GM06990 (cell line): ENCODE measurements at places on chromosomes 3 and 15.

GRCh38 chr3:29486096-29486495 is 205.2 kb downstream of the RBMS3 start:
- no peak for DNase-seq

DNA sequence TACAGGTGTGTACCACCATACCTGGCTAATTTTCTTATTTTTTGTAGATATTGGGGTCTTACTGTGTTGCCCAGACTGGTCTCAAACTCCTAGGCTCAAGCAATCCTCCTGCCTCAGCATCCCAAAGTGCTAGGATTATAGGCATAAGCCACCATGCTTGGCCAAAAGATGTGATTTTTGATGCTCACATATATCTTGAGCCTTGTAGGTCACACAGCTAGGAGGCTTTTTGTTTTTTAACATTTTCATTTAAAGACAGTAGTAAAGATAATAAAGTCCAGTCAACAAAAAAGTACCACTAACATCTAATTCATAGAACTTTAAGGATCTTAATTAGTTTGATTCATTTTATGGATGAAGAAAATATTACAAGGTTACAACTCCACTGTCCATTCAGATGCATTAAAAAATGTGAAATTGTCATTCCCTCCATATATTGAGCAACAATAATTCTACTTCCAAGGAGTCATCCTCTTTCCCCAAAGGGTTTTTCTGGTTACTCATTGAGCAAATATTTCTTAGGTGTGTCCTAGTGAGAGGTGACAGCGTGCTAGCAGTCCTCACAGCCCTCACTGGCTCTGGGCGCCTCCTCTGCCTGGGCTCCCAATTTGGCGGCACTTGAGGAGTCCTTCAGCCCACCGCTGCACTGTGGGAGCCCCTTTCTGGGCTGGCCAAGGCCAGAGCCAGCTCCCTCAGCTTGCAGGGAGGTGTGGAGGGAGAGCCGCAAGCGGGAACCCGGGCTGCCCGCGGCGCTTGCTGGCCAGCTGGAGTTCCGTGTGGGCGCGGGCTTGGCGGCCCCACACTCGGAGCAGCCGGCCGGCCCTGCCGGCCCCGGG is 8.3 kb upstream of the TASOR start:
- no peak for DNase-seq

DNA sequence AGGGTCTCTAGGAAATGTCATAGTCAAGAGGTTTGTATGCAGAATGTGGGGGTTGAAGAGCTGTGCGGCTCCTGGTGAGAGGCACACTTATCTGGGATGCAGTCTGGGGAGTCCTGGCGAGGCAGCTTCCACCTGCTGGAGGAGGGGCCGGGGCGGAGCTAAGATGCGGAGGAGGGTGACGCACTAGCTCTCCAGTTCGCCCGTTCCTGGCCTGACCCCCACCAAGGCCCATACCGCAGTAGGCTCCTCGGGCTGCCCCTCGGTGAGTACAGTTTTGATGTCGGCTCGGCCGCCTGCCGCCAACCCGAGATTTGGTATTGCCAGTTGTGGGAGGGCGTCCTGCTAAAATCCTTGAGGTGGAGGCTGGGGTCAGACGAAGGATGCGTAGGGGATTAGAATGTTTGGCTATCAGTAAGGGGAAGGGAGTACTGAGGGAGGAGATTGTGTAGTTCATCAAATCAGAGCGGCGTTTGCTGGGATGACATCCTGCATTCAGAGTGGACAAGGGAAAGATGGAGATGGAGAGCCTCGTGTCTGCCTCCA is at the start of gene SCG5:
SCG5 (plus strand) TSS at position 194 of the 543 bp plus-strand sequence. CDS start 1,883 bp downstream, outside the sequence.
- DNase-seq = no peak

DNA sequence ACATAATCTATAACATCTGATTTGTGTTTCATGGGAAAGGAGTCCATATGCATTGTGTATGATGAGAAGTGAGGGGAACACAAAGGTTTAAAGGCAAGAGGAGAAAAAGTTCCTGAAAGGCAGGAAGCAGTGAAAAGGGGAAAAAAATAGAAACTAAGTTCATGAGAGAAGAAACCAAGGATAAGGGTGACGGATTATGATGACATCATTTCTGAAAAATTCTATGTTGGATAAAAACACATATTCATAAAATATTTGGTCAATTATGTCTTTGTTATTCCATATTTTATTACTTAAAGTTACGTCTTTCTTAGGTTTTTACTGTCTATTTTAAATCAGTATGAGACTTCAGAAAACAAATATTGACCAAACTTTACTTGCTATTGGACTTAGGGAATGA is 48.6 kb upstream of the CP start:
- no peak for DNase-seq

DNA sequence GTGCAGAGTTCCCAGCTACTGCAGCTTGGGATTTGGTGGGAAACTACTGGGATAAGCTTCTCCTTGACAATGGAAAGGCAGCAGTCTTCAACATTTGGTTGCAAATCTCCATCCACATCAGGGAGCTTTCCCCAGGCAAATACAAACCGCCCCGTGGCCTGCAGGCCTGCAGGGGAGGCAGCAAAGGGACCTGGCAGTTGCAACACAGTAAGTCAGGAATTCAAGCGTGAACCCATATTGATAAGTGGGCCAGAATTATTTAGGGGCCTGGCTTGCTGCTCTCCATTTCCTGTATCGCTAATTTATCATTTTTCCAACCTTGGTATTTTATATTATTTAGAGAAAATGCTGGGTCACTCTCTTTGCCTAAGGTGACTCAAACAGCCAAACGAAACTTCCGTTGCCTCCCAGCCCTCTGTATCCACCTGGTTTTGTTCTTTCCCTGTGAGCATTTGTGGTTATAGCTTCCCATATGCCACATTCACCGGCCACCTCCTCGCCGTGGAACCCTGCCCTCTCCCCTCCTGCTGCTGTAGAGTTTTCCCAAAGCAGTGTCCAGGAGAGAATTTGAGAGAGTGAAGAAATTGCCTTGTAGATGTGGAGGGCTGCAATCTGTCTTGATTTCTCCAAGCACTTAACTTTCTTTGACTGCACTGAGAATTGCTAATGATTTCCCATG is 34.8 kb downstream of the B3GALNT1 start:
- DNase-seq = no peak

DNA sequence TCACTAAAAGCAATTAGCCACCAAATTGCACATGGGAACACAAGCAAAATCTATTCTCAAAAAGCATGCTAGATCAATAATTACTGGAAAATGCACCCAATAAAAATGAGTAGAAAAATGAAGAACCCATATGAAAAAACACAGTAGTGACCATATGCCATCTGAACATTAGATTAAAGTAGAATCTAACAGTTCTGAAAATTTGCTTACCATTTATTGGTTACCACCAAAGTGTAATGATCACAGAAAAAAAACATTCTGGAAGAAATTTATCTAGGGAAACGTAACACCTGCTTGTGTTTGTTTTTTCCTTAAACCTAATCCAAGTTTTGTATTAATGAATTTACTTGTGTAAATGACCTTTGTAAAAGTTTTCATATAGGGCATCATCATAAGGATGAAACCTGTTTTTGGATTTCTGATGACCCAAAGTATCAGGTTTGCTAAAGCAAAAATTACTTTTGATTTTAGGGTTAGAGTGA is 37.6 kb upstream of the AADAC start:
- no peak for DNase-seq

DNA sequence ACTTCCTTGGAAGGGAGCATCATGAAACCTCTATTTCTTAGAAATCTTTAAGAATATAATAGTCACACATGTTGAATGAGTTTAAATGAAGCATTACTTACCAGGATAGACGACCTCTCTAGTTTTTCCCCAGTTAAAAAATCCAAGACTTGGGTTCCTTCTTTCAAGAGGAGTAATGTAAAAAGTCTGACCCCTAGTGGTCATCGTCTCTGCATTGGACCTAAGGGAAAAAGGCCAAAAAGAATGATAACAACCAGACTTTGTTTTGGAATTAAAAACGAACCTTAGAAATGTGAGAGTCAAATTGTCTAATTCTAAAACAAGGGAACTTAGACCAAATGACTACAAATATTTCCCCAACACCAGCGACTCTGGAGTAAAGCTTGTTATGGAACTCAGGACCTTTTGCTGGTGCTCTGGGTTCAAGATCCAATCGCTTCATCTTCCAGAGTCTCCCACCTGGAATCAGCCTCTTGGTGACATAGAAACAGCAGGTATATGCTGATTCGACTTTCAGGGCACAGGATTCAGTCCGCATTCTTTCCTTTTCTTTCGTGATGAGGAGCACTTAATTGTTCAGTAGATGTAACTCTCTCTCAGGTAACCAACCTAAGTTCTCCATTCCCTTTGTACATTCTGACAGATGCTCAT is 214.8 kb upstream of the TPRG1 start:
- no peak for DNase-seq

DNA sequence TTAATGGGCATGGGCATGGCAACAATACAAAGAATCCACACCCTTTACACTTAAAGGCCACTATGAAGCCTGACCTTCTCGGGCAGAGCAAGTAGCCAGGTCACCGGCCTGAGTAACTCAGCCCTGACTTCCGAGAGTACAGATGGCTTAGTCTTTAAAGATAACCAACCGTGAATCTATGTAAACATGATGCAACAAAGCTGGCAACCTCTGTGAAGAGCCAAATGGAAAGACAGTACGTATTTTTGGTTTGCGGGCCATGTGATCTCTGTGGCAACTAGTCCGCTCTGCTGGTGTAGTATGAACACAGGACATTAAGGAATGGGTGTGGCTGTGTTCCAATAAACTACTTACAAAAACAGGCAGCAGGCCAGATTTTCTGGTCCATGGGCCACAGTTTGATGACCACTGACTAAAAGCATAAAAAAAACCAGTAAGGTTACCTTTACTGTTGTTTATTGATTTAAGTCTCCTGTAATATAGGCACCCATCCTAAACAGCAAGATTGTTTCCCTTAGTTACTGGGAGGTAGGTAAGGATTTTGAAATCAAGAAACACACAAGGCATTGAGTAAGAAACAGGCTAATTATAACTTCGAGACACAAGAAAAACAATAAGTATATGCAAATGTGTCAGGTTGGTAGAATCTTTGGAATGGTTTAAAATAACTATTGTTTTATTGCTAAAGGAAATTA is 14.5 kb downstream of the RIOX2 start:
- no peak for DNase-seq

DNA sequence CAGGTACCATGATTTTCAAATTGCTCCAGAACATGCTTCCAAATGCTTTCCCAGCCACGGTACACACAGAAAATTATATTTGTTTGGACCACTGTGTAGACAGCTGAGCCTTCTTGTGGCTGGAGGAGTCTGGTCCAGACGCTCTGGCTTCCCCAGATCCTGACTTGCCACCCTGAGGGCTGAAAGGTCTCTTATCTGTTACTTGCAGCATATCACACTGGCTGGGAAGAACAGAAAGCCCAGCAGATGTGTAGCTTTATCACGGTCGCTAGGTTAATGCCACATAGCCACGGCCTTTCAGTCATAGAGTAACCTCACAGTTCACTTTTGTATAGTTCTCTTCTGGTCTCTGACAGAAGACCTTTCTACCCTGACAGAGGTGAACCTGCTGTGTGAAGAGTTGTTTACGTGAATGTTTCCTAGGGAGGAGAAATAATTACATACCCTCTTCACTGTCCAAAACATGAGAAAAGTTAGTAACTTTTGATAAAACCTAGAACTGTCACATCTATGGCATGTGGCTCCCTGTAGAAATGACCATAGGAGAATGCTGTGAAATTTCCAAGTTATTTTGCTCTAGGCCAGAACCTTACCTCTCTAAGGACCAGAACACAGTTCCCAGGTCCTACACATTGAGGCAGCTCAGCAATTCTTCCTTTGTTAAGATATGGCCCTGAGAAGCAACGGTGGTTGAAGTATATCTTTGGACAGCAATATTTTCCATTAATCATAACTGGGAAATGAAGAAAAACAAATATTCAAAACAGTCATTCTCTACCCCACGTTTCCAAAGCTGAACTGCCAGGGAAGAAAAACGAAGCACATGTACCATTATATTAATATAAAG is 15.8 kb upstream of the STIMATE start:
- DNase-seq = no peak

DNA sequence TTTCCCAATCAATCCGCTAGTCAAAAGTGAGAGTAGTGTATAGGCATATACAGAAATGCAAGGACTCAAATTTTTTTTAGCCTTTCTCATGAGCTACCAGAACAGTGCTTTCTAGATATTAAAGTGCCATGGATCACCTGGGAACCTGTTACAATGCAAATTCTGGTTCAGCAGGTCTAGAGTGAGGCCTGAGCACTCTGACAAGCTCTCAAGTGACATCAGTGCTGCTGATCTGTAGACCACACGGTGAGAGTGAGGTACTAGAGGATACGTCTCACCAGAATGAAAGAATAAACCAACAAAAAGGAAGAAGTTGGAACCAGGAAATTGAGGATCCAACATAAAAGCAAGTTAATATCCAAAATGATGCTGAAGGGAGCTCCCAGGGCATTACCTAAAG is 16.0 kb upstream of the PLA2G4D start:
- no peak for DNase-seq

- DNase-seq = no peak
These were observed at the start of gene ZDHHC19 for GRCh38 chr3:196210673-196211556. Gene ZDHHC19, minus strand, starts transcription at chr3:196211400. Its CDS starts 85 bp downstream, at chr3:196211315.

- DNase-seq = no peak
These were observed 11.7 kb upstream of the BTBD1 start for GRCh38 chr15:83078712-83079111.

GRCh38 chr3:16936233-16936632 is 51.5 kb downstream of the PLCL2 start:
- DNase-seq = no peak

DNA sequence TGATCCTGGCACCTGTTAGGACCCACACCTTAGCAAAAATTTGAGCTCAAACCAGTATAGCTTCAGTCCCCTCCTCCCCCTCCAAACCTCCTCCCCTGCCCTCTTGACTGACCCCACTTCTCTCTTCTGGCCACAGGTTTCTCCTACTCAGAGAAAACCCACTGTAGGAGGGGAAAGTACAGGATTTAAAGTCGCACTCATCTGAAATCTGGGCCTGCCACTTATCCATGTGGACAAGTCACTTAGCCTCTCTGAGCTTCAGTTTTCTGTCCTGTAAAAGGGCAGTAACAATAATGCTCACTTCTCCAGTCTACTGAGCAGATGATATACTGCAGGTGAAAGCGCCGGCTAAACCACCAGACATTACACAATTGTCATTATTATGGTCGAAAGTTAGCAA is 142.7 kb downstream of the MEGF11 start:
- no peak for DNase-seq

- DNase-seq = no peak
These were observed 36.8 kb upstream of the TNFSF10 start for GRCh38 chr3:172560026-172560425.

- no peak for DNase-seq
These were observed 91.1 kb upstream of the RNF7 start for GRCh38 chr3:141646760-141647561.

- DNase-seq = peak; percentile 24
These were observed 1.3 kb downstream of the DGKG start for GRCh38 chr3:186360779-186361178.

GRCh38 chr15:81281766-81282605 is 42.0 kb downstream of the STARD5 start:
- DNase-seq = no peak

DNA sequence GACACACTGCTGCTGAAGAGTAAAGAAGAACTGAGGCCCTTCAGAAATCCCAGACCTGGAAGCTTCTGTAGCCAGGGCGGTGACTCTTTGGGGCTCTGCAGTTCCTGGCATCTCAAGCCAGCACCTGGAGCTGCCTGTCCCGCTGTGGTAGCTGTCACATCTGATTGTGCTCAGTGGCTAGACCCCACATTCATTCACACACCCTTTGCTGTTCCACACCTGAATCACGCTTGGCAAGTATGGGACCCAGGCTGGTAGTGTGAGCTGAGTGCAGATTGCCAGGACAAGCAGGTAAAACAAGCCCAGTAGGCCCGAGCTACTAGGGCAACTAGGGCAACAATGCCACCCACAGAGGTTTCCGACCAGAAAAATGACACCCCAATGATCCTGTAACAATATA is 218.2 kb downstream of the VGLL3 start:
- no peak for DNase-seq

GRCh38 chr3:144128108-144128892 is 156.7 kb downstream of the DIPK2A start:
- peak; percentile 58 for DNase-seq
